CD4-positive, alpha-beta T cell treated with Interleukin-17A for 4 hours (primary cell): ENCODE measurements at places on chromosomes 6 and 20.

GRCh38 chr6:167719920-167720319 lies 106.8 kb upstream of the AFDN start:
- DNase-seq, result no peak

DNA sequence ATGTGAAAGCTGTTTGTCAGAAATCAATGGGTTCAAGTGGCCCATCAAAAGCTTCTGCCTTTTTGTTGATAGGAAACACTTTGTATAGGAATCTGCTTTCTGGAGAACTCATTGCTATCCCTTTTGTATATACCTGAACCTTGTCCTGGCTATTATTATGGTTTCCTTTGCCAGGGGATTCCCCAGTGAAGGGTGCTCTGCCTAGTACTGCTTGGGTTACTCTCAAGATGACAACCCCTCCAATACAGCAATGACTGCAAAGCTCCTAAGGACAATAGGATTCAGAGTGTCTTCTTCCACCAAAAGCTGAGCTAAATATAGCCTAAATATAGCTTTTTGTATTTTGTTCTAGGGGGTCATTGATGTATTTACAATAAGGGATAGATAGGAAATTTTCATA lies 54.0 kb upstream of the PTPRK start:
- DNase-seq, result no peak

- DNase-seq, result no peak
These were observed 76.6 kb downstream of the TRERF1 start for GRCh38 chr6:42375007-42375635.

DNA sequence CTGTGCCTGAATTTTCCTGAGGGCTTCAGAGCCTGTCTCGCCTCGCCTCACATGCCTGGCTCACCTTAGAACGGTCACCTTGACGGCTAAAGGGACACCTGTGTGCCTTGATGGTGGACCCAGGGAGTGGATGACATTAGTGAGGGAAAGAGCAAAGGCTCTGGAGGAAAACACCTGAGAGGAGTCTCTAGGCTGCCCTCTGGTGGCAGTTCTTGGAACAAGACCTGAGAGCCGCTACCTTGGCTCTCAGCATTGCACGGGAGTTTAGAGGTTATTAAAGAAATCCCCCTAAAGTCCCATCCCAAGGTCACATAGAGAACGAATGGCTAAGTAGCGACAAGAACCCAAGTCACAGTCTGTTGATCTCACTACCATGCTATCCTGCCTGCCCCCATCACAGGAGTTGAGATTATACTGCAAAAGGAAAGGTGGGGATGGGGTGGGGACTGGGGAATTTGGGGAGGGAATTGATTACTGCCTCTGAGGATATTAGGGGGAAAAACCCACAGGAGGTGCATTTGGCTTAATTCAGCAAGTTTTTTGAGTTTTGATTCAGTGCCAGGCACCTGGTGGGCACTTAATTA lies 7.9 kb upstream of the CDSN start:
- DNase-seq, result peak; percentile 86

DNA sequence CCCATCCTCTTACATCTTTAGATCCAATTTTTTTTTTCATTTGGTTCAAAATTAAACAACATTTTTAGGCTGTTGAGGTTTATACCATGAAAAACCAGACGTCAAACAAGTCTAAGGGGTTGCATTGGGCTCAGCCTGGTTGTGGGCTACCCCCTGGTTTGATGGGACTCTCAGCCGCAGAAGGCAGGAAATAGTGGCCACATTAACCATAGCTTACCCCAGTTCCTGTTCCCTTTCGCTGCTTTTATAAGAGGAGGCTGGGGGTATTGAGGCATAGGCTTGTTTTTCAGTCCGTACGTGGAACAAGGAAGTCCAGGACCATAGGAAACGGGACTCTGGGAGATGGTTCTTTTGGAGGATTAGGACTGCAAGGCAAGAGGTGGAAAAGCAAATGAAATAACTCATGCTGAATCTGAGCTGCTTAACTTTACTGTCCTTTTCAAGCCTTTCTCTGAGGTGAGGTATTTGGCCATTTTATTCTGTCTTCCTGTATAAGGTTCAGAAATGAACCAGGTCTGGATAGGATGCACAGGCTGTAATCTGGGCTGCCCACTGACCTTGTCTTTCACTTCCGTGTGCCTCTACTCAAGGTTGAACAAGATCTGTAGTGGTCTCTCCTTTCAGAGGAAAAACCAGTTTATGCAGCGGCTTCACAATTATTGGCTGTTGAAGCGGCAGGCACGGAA lies 7.7 kb downstream of the BRPF3 start:
- DNase-seq, result peak; percentile 55

GRCh38 chr6:33297406-33297955 lies 1.3 kb downstream of the RGL2 start:
- no peak for DNase-seq

- no peak for DNase-seq
These were observed 68.8 kb downstream of the CDS2 start for GRCh38 chr20:5195655-5196054.

- DNase-seq, result no peak
These were observed 158.7 kb downstream of the TFAP2A start for GRCh38 chr6:10256113-10256690.

DNA sequence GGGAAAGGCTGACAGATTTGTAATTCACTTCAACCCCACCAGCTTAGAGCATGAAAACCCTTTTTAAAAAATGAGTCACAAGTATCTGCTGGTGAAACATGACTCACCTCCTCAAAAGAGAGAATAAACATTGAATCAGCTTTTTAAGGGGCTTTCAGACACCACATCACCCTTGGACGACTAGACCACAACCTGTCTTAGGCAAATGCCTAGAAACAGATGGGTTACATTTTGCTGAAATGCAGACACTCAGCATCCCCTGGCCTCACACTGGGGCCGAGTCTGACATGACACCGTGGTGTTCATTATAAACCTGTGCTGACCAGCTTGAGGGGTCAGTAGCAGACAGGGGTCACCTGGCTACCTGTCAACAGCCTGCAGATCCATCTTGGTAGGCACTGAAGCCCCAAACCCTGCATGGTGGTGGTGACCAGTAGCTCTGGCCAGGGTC lies 175.3 kb upstream of the CST7 start:
- DNase-seq, result no peak
